ENCODE measurements at places on chromosomes 6 and 20. TPM values are rescaled to one million over a fixed set of nuclear protein-coding genes. Genes with fewer than 3 reads are reported as not detected.

DNA sequence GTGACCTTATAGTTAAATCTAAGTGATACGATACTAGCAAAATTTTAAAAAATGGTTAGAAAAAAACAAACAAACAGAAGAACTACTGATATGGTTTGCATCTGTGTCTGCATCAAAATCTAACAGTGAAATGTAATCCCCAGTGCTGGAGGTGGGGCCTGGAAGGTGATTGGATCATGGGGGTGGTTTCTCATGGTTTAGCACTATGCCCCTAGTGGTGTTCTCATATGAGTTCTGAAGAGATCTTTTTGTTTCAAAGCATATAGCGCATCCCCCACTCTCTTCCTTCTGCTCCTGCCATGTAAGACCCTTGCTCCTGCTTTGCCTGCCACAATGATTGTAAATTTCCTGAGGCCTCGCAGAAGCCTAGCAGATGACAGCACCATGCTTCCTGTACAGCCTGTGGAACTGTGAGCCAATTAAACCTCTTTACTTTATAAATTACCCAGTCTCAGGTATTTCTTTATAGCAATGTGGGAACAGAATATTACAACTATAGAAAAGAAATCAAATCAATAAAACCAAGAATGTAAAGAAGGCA, 5.4 kb downstream of the FBXL4 start:
- no peaks in the 10 kb centered on the region for H3K36me3 ChIP-seq
- H3K4me3 ChIP-seq = no peak overlapping the region
- no peaks in the 10 kb centered on the region for H3K27me3 ChIP-seq
- H3K27ac ChIP-seq = no peak overlapping the region
- no peak for DNase-seq

- no peaks in the 10 kb centered on the region for H3K27me3 ChIP-seq
- no peak overlapping the region for H3K27ac ChIP-seq
- H3K4me1 ChIP-seq = no peaks in the 10 kb centered on the region
- no peak overlapping the region for H3K4me3 ChIP-seq
- H3K36me3 ChIP-seq = no peaks in the 10 kb centered on the region
- no peak for DNase-seq
Measured at GRCh38 chr6:4751823-4752464, 24.3 kb upstream of the CDYL start.

GRCh38 chr20:58150772-58151171, 77.7 kb downstream of the ANKRD60 start:
- H3K4me1 ChIP-seq = peaks cover 46% of the 10 kb centered on the region
- H3K27ac ChIP-seq = no peak overlapping the region
- no peaks in the 10 kb centered on the region for H3K27me3 ChIP-seq
- no peaks in the 10 kb centered on the region for H3K36me3 ChIP-seq
- no peak overlapping the region for H3K4me3 ChIP-seq

DNA sequence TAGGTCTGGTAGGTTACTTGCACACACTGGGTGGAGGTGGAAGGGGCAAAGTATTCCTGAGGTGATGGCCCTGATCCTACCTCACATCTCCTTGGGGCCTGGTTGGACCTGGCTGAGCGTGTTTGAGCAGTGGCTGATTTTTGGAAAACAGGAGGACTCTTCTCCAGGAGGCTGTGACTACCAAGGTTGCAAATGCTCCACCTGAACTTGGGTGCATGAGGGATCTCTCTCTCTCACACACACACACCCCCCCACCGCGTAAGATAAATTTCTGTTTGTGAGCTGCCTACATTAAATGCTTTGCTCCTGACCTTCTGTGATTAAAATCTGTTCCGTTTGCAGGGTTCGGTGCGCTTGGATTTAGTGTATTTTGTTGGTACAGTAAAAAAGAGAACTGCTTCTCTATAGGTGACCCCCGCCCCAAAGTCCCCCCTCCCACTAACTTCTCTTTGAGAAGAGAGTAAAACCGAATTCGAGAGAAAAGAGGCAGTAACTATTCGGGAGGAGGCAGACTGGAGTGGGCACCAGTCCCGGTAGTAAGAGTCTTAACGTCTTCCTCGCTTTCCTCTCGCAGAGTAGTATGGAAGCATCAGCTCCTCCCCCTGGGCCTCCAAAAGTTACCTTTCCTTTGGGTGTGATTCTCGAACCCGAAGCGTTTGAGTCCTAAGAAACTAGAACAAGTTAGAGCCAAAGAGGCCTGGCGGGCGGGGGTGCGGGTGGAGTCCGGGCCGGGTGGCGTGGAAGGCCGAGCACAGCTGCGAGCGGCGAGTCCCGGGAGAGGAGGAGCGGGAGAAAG, 585 bp upstream of the DSE start:
- H3K27me3 ChIP-seq = no peaks in the 10 kb centered on the region
- no peaks in the 10 kb centered on the region for H3K36me3 ChIP-seq
- H3K4me3 ChIP-seq = peak overlapping the region; percentile 82
- no peak for DNase-seq
- H3K27ac ChIP-seq = peak overlapping the region; percentile 95
- H3K4me1 ChIP-seq = peaks cover 17% of the 10 kb centered on the region

GRCh38 chr6:66897576-66897975, 1190.5 kb upstream of the EYS start:
- no peaks in the 10 kb centered on the region for H3K27me3 ChIP-seq
- H3K4me1 ChIP-seq = no peaks in the 10 kb centered on the region
- DNase-seq = no peak
- no peak overlapping the region for H3K4me3 ChIP-seq
- H3K27ac ChIP-seq = no peak overlapping the region

DNA sequence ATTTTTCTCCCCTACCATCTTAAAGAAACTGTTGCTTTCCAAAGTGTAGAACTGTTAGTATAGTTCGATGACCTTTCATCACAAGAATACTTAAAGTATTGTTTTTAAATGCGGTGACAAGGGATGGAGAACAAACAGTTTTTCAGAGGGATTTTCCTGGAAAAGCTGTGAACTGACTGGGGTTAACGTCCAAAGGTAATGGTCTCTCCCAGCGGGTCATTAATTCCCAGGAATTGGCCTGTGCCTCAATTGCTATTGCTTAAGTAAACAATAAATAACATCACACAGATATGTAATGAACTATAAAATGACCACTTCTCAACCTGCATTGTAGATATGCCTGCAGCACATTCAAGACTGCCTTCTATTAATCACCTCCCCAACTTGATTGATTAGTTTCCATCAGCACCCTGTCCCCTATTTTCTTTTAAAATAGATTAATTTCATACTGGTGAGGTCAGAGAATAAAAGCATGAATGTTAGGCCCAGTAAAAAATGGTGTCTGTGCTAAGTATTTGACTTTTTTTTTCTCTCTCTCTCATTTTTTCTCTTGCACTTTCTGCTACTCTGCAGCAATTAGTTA, 268.2 kb downstream of the SAMD5 start:
- no peaks in the 10 kb centered on the region for H3K36me3 ChIP-seq
- no peaks in the 10 kb centered on the region for H3K4me1 ChIP-seq
- no peak overlapping the region for H3K27ac ChIP-seq
- no peaks in the 10 kb centered on the region for H3K27me3 ChIP-seq
- no peak overlapping the region for H3K4me3 ChIP-seq

- no peaks in the 10 kb centered on the region for H3K4me1 ChIP-seq
- no peaks in the 10 kb centered on the region for H3K36me3 ChIP-seq
- DNase-seq = no peak
- H3K27ac ChIP-seq = no peak overlapping the region
Measured at GRCh38 chr6:49519660-49520059, 19.9 kb downstream of the GLYATL3 start.

GRCh38 chr6:107656401-107656800, 166.5 kb downstream of the SOBP start:
- DNase-seq = no peak

GRCh38 chr6:81169166-81169565, 583.3 kb downstream of the TENT5A start:
- H3K27me3 ChIP-seq = no peaks in the 10 kb centered on the region
- no peak overlapping the region for H3K27ac ChIP-seq
- H3K4me1 ChIP-seq = peaks cover 27% of the 10 kb centered on the region
- no peaks in the 10 kb centered on the region for H3K36me3 ChIP-seq
- no peak for DNase-seq
- no peak overlapping the region for H3K4me3 ChIP-seq

DNA sequence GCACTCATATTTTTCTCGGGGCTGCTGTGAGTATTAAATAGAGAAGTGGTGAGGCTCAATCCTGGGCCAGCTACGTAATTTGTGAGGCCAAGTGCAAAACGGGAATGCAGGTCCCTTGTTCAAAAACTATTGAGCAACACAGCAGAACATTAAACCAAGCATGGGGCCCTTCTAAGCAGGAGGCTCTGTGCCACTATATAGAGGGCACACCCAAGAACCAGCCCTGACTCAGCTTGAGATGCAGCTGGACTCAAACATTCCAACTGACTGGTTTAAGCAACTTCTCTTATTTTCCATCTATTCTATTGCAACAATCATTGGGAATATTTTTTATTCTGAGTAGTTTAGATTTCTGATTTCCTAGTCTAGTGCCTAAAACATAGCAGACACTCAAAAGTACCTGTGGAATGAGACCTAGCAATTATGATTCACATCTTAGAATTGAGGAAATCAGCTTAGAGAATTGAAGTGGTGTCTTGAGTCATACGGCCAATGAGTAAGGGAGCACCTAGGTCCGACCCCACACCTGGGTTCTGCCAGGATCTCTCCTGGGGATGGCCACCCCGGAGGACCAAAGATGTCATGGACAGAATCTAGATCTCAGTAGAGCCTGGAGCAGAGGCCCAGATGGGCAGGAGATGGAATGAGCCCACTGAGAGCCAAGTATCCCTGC, 1.3 kb downstream of the SIRPB2 start:
- no peak overlapping the region for H3K27ac ChIP-seq
- H3K27me3 ChIP-seq = no peaks in the 10 kb centered on the region
- H3K4me1 ChIP-seq = no peaks in the 10 kb centered on the region
- DNase-seq = no peak
- peak overlapping the region; percentile 56 for H3K4me3 ChIP-seq
- H3K36me3 ChIP-seq = no peaks in the 10 kb centered on the region

The SLC35F1 gene
- 0.81 TPM for total RNA-seq

The ESR1 gene
- 4.9 TPM for total RNA-seq
